ENCODE measurements at places on chromosomes 11 and 22. TPM values are rescaled to one million over a fixed set of nuclear protein-coding genes. Genes with fewer than 3 reads are reported as not detected.

Gene APOL6
- total RNA-seq: 42.7 TPM

Gene OR8G1
- not detected for total RNA-seq

Gene TRIM49
- total RNA-seq: not detected

Gene OR51E1
- not detected for total RNA-seq

Gene MS4A12
- not detected for total RNA-seq

Gene GPHA2
- not detected for total RNA-seq

Gene APOA1
- total RNA-seq: not detected

Gene CRYBB3
- total RNA-seq: not detected

Gene DBX1
- total RNA-seq: not detected

Gene PIH1D2
- 0.23 TPM for total RNA-seq

Gene KCTD14
- total RNA-seq: 0.52 TPM

Gene KCNJ1
- 0.70 TPM for total RNA-seq

GRCh38 chr11:72228844-72229231, 4.3 kb downstream of the INPPL1 start:
- DNase-seq: no peak

DNA sequence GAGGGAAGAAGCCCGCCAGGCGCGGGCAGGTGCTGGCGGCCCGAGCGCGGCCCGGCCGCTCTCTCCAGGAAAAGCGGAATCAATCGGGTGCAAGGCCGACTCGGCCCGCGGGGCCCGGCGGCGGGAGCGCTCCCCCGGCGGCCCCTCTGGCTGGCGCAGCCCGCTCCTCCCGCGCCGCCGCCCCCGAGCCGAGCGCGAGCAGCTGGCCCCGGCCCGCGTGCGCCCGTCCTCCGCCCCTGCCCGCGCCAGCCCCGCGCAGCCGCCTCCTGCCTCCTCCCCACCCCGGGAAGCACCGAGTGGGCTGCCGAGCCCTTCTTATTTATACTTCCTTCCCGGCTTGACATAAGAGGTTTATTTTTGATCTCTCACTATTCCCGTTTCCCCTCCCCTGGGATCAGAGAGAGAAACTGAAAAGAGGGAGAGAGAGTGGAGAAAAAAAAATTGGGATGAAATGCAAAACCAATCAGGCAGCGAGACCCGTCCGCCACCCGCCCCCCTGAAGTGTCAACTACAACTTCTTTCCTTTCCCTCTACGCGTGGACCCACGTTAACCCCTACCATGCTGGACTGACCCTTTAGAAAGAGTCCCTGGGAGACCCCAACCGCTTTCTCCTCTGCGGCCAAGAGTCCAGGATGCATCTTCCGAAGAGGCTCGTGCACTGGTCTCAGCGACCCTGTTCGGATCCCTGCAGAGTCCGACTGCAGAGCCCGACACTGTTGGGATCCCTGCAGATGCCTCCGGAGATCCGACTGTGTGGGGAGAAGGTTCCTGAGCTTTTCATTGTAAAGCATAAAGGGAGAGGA, at the start of gene ADAMTS8:
Gene ADAMTS8 (minus strand): TSS at position 294 of the 804 bp plus-strand sequence. CDS start 323 bp downstream, outside the sequence.
- DNase-seq: no peak

- DNase-seq: no peak
These were observed 2.1 kb upstream of the LHFPL7 start for GRCh38 chr22:24948356-24949202.

DNA sequence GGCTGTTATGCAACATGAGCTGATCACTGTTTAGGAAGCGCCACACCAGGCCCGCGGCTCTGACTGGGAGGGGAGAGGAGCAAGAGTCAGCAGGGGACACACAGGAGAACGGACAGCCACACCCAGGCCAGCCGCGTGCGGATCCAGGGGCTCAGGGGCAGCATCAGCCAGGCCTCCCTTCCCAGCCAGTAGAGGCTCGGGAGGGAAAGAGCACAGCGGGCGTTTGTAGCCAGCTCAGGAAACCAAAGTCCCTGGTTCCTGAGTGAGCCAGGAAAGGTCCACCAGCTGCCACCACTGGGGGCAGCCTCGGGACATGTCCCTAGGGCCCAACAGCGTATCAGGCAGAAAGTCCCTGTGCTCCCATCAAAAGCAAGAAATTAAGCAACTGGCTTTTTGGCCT, 71.8 kb upstream of the PITPNB start:
- no peak for DNase-seq

- DNase-seq: no peak
These were observed 7.3 kb downstream of the DENND6B start for GRCh38 chr22:50319503-50319951.

DNA sequence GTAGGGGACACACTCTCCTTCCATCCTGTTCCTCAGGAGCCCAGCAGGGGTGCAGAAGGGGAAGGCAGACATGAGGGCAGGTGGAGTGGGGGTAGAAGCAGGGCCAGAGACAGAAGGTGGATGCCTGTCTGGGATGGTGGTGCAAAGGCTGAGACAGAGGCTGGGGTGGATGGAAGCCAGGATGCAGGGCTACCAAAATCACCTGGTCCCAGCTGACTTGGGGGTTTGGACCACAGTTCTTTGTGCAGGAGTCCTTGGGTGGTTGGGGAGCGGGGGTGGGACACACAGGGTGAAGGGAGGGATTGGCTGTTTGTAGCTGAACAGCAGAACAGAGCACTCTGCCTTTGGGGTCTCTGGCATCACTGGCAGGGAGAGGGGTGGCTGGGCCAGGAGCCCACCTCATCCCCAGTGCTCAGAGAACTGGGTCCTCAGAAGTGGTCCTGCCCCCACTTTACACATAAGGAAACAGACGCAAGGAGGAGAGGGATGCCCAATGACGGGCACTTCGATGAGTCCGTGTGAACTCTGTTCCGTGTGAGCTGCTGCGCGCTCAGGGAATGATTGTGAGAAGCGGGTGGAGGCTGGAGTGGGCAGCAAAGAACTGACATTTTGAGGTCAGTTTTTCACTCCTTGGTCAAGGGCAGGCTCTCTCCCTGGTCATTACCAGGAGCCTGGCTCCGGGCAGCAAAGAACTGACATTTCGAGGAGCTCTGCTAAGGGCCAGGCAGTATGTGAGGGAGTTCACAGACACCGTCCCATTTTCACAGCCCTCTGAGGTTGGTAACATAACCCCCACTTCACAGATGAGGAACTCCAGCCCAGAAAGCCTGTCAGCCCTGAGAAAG, 1.9 kb downstream of the TAGLN start:
- no peak for DNase-seq

- no peak for DNase-seq
These were observed 164.8 kb upstream of the GRK3 start for GRCh38 chr22:25399649-25400151.

DNA sequence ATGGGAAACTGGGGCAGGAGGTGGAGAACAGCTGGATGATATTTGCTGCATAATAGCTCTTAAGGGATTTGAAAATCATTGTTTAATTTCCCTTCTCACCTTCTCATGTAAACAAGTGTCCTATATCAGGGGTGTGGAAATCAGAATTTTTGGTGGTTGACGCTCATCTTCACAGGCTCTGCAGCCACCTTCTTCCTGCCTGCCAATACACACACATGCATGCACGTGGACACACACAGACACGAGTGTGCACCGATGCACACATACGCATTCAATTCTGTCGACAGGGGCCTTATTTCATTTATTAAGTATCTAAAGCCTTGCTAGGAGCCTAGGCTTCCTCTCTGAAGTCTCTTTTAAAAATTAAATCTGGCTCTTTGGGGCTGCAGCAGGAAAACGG, 349.4 kb upstream of the NCAM1 start:
- no peak for DNase-seq

- DNase-seq: no peak
These were observed 39.1 kb downstream of the PITPNB start for GRCh38 chr22:27879923-27880322.

Measured in T-helper 17 cell (primary cell).